H4 (cell line): ENCODE measurements at places on chromosomes 3 and 15. TPM values are rescaled to one million over a fixed set of nuclear protein-coding genes. Genes with fewer than 3 reads are reported as not detected.

- DNase-seq = no peak
Observed at GRCh38 chr3:197555281-197556261, at the start of gene BDH1. Gene BDH1 (minus strand): TSS chr3:197555968. CDS start chr3:197546443, 9,525 bp downstream.

GRCh38 chr3:24640330-24640877, 145.8 kb upstream of the THRB start:
- peak; percentile 25 for DNase-seq

GRCh38 chr3:153242896-153243295, 80.9 kb downstream of the RAP2B start:
- no peak for DNase-seq

GRCh38 chr15:31338879-31339557, 12.4 kb downstream of the KLF13 start:
- DNase-seq = peak; percentile 87

DNA sequence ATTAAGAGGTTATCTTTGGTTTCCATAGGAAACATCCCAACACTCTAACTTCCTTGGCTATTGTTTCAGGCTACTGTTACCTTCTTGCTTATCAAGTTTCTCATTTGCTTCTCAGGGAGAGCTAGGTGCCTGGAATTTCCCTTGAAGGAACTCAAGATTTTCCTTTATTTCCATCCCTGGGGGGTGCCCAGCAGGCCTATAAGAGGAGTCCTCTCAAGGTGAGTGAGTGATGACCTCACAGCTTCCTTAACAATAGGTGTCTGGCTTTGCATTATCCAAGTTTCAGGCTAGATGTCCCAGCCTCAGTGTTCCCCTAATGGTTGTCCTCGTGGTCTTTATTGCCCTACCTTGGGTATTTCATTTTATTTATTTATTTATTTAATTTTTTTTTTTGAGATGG, 12.1 kb upstream of the CTSH start:
- no peak for DNase-seq

DNA sequence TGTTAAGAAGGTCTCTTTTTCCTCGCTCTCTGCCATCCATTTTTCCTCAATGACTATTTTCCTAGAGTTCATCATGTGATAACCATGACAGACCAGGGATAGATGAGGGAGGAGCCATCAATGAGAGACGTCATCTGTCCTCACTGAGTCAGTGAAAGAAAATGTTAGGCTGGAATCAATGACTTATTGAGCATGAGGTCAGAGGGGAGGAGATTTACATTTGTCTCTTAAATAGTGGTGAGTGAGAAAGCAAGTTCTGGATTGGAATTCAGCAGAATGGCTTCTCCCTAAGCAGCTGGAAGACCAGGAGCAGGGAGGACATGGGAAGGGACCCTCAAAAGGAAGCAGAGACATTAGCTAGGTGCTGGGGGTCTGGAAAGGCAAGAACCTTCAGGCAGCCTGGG, 28.2 kb upstream of the USP3 start:
- peak; percentile 33 for DNase-seq

DNA sequence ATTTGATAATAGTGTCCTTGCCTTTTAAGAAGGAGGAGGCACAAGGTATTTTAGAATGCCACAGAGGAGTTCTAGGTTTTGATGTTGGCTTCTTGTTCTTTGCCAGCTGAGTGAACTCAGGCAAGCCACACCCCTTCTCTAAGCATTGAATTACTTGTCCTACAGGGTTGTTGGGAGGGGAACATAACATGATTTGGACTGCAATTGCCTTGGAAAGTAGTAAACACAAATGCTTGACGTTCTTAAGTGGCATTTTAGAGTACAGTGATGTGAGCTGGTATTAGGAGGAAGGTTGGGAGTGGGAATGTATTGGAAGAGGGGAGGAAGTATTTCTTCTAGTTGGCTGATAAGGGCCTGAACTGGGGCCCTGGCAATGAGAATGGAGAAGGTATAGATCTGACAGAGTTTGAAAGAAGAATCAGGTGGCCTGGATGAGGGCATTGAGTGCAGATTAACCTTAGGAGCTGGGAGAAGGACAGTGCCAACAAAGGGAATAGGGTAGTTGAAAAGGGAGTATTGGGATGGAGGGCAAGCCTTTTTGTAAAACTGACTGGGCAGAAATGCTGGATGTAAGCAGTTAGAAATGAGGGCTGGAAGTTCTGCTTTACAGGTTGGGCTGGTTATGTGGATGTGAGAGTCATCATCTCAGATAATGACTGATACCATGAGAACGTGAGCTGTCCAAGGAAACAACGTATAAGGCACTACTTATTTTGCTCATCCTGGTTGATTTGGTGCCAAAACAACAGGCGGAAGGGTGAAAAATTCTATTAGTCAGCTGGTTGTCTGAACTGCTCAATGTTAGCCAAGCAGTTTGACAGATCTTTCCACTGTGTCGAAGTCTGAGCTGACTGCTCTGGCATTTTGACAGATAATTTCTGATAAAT, 16.7 kb downstream of the KAT2B start:
- DNase-seq = no peak

GRCh38 chr3:188712248-188712924, 459.4 kb upstream of the TPRG1 start:
- DNase-seq = peak; percentile 79

DNA sequence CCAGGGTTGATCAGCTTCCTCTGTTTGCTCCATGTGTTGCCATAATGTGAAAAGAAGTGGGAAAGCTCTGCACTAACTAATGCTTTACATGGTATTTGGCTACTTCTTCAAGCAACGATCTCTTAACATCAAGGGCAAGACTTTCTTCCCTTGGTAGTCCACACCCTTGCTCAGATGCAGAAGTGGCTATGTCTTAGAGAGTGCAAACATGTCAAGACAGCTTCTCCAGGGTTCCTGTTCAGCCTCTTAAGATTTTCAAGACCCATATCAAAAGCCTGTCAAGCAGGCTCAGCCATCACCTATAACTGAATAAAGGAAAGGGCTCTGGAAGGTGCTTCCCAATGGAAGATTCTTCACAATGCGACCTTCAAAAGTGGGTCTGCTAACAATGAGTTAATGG, 64.8 kb upstream of the CSTA start:
- no peak for DNase-seq

NLGN1 gene
- 14.7 and 16.9 TPM in 2 replicates for total RNA-seq

DNA sequence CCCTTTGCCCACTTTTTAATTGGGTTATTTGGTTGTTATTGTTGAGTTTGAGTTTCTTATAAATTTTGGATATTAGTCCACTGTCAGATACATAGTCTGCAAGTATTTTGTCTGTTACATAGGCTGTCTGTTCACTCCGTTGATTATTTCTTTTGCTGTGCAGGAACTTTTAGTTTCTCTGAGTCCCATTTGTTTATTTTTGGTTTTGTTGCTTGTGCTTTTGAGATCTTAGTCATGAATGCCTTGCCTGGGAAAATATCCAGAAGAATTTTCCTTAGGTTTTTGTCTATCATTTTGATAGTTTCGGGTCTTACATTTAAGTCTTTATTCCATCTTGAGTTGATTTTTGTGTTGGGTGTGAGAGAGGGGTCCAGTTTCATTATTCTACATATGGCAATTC, 254.5 kb downstream of the NLGN1 start:
- no peak for DNase-seq

- DNase-seq = no peak
Observed at GRCh38 chr15:31202953-31203352, 101.4 kb upstream of the TRPM1 start.

DNA sequence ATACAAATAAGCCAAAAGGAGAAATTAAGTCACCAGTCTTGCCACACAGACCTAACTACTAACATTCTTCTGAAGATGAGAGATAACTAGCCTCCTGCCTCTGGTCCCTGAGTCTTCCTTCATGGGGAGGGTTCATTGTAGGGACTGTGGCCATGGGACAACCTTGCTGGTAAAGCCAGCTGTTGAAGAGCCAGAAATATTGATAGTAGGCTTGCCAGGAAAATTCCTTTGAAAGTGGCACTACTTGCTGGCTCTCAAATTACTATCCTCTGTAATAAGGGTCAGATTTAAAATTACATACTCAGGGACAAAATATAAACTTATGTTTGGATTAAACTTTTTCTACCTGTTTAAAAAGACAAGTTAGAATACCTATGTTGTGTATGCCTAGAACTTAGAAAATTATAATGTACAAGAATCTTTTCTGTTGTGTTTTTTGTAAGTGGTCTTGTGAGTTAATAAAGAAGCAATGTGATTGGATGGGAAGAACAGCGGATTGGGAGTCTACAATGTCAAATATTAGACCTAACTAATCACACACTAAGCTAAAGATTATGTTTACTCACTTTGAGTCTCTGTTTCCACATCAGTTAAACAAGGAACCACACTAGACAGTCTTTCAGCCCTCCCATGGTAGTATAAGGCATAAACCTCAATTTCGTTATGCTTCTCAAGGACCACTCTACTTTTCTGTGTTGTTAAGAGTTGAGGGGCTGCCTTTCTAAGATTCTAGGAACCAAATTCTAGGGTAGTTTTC, 60.0 kb upstream of the TRIM71 start:
- DNase-seq = peak; percentile 45

CFAP92 gene
- total RNA-seq = 0.06 and 0.50 TPM in 2 replicates

GRCh38 chr15:88535100-88535499, 11.4 kb downstream of the DET1 start:
- no peak for DNase-seq

DNA sequence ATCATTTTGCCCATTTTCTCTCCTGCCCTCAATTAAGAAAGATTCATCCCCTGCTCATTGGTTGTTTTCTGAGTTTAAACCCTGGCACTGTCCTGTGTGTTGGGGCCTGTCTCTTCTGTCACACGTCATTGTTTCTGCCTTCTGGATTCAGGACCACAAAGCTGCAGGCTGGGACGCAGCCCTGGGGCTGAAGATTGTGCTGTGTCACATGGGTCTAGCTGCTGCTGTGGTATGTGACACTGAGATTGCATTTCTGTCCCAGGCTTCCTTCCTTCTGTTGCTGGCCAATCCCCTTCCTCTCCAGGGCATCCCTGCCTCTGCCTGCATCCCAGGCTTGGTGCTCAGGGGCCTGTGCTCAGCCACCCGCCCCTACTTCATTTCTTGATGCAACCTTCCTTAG, 28.9 kb downstream of the INSYN1 start:
- DNase-seq = no peak

GRCh38 chr3:104347291-104347690, 1019.4 kb upstream of the ALCAM start:
- no peak for DNase-seq

DNA sequence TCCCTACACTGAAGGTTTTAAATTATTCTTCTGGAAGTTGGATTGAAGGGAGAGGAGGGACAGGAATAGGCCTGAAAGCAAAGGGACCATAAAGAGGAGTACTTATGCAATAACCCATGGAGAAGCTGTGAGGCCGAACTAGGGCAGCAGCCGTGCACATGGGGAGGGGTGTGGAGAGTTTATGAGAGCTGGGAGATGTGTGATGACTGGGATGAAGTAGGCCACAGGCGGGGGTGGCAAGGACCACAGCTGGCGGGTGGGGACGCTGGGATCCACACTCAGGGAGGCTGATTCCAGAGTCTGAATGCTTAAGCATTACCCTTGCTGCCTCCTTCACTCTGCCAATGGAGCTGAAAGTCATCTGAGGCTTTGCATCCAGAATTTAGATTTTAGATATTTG, 123.8 kb downstream of the ARNT2 start:
- no peak for DNase-seq

CHL1 gene
- 9.6 and 14.3 TPM in 2 replicates for total RNA-seq

DNA sequence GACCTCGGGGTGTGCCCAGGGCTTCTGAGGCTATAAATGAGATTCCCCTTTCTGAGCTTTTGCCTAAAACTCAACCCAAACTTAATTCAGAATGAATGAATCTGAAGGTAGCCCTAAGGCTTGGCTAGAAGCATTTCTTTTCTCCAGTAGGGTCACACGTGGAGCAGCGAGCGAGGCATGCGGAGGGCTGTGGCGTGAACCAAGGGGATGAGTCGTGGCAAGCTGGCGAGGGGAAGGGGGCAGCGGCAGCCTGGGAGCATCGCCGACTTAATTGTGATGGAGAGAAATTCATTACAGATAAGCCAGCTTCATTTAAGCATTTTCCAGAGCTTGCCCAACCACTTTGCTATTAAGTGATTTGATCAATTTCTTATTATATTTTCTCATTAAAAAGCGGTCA, 79.9 kb downstream of the CHSY1 start:
- no peak for DNase-seq

DNA sequence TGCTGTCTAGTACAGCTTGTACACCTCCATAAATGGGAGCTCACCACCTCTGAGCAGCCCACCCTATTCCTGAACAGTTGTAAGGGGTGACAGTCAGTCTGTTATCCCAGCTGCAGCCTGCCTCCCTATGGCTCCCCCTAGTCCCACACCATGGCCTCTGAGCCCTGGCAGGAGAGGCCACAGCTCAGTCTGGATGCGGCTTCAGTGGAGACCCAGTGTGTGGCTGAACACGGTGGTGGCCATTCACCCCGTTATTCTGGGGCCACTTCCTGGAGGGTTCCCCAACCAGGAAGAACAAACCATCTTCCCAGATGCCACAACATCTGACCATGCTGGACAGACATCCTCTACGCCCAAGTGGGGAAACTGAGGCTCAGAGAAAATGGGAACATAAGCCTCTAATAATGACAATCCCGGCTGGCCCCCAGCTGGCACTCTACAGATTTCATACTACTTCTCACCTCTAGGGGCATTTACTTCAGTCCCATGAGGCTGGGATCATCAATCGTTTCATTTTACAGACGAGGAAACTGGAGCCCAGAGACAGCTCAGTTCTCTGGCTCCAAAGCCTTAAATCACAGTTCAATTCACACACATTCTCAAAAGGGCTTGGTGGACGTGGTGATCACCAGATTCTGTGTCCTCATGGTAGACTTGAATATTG, 9.2 kb upstream of the GRIP2 start:
- peak; percentile 30 for DNase-seq

CLSTN2 gene
- 3.9 and 4.1 TPM in 2 replicates for total RNA-seq

- DNase-seq = no peak
Observed at GRCh38 chr3:109897734-109898133, 560.4 kb upstream of the DPPA4 start.

ABCC5 gene
- 8.3 and 10.6 TPM in 2 replicates for total RNA-seq

DNA sequence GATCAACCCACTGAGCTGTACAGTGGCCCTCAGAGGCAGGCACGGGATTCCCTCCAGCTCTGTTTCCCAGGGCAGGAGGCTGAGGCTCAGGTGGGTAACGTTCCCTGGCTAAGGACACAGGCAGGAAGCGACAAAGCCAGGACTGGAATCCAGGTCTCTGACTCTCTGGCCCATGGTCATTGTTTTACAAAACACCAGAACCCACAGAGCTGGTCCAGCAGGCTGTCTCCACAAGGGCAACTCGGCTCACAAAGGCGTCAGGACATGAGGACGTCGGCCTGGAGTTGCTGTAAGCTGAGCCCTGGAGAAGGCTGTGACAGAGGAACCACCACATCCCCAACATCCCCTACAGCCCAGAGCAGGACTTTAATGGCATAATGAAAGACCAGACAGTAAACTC, 30.7 kb downstream of the NUP210 start:
- DNase-seq = no peak

FGD5 gene
- total RNA-seq = 0.17 TPM in 1 of 2 replicates, not detected in the other

DNA sequence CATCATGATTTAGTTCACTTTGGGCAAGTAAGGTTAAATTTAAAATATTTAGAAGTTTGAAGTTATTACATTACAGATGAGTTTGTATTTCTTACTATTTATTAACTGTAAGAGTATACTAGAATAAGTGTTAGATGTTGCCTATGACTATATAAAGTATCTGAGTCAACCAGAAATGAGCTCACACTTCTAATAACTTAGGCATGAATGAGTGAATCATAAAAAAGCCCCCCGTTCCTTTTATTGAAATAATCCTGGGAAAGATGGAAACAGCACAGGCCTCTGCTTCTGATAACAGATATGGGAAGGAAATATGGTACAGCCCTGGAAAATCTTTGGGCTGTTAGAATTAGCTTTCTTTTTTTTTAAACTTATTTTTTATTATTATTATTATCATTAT, 66.6 kb upstream of the TGFBR2 start:
- DNase-seq = no peak
